ENCODE measurements at places on chromosomes 2 and 18.

- DNase-seq: no peak
These were observed 32.8 kb downstream of the SRBD1 start for GRCh38 chr2:45578056-45578843.

DNA sequence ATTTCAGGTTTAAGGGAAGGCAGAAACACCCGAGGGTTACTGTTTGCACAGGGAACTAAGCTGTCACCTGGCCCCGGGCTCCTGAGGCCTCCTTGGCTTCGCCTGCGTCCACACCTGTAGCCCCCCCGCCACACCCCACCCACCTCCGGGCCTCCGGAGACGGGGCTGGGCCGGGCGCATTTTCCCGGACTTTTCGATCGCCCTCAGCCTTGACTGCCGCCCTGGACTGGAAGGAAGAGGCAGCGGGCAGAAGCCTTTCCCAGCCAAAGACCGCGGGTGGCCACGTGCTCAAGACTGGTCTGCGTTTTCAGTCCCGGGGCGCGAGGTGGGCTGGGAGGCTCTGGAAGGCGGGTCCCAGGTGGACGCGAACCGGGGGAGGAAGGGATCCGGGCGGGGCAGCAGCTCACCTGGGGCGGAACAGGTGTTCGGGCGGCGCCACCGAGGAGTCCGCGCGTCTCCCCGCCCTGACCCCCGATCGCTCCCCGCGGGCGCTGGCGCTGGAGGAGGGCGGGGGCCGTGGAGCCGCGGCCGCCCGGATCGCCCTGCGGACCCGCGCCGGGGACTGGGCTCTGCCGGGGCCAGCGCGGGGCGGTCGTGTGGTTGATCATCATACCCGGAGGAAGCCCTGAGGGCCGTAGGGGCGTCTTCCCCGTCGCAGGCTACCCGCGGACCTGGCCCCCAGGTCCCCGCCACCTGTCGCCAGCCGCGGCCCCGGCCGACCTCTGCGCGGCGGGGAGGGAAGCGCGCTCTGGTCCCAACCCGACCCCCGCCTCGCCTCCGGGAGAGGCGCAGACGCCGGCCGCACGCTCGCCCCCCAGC is 3.2 kb downstream of the ID2 start:
- DNase-seq: peak; percentile 41

GRCh38 chr2:201904538-201905420 is 98.4 kb downstream of the CDK15 start:
- no peak for DNase-seq

- no peak for DNase-seq
These were observed 836.9 kb downstream of the MBD2 start for GRCh38 chr18:53387581-53387980.

DNA sequence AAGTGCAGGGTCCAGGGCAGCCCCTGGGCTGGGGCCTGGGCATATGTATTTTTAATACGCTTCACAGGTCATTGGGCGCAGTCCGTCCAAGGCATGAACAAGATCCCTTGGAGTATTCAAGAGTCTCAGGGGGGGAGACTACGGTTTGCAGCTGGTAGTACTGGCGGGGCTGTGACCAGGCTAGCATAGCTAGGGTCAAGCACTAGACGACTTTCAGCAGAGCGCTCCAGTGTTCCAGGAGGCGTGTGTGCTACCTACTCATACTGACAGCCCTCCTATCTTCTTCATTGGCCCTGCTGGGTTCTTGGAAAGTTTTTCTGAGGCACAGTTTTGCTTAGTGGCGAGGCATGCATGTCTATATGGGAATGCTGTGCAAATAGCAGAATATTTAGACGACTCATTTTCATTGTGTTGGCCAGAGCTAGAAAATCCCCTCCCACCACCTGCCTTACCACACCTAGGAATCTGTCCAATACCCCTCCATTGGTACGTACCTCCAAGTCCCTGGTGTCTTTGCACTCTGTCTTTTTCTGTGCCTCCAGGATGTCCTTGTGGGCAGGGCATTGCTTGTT is 68.2 kb downstream of the GLI2 start:
- no peak for DNase-seq

DNA sequence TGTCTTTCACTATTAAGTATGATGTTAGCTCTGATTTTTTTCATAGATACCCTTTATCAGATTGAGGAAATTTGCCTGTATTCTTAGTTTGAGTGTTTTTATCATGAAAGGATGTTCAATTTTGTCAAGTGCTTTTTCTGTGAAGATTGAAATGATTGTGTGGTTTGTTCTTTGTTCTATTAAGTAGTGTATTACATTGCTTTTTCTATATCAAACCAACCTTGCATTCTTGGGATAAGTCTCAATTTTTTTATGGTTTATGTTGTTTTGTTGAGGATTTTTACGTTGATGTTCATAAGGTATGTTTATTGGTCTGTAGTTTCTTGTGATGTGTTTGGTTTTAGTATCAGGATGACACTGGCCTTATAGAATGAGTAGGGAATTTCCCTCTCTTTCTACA is 19.1 kb downstream of the PDK1 start:
- no peak for DNase-seq

DNA sequence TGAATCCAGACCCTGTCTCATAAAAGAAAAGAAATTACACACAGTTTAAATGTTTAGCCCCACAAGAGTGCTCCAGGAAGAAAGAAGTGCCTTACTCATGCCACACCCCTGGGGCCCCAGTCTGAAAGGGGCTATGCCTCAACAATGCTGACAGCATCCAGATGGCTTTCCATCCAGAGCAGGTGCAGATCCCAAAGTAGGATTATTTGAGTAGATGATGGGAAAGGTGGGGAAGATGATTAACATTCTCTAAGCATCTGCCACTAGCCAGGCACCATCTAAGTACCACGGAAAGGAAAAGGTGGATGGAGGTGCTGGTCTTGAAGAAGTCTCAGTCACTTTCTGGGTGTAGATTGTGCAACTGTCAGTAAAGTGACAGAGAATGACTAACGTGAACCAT is 16.3 kb downstream of the DPYSL5 start:
- no peak for DNase-seq

GRCh38 chr2:239143858-239144712 is 256.7 kb downstream of the HDAC4 start:
- no peak for DNase-seq

DNA sequence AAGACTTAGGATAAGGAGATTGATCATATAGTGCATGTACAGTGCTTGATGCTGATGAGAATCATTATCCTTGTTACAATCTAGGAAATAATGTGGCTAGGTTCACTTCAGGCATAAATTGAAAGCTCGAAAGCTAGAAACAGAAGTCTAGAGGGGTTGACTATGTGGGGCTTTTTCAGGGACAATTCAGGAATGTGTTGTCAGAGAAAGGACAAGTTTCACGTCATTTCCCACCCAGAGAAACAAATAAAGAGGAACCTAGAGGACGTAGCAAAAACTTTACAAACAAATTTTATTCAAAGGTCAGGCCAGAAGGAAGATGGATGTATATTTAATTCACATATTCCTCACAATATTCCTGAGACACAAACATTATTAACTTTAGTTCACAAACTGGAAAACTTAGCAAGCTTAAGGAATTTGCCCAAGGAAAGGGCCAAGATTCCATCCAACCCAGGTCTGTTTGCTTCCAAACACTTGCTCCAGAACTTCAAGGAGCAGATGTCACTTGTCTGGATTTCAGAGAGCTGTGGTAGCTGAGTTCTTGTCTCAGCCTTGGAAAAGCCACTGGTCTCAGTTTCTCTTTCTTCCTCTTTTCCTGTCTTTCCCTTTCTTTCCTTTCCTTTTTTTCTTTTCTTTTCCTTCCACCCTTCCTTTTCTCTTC is 7.4 kb downstream of the CYRIA start:
- no peak for DNase-seq

DNA sequence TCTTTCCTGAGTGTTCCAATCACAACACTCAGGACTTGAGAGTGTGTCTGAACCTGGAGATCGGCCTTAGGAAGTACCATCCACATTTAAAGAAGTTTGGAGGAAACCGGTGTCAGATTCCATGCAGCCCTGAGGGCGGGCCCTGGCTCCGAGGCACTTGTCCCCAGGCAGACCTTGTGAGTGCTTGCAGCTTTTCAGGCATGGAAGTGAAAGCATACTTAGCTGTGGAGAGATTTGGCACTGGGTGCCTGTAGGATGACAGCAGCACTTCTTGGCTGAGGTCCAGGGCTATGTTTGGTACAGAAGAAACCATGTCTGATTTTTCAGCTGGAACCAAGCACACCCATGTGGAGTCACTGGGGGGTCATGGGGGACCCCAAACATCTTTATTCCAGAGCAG is 230.8 kb downstream of the SEPTIN10 start:
- DNase-seq: no peak

DNA sequence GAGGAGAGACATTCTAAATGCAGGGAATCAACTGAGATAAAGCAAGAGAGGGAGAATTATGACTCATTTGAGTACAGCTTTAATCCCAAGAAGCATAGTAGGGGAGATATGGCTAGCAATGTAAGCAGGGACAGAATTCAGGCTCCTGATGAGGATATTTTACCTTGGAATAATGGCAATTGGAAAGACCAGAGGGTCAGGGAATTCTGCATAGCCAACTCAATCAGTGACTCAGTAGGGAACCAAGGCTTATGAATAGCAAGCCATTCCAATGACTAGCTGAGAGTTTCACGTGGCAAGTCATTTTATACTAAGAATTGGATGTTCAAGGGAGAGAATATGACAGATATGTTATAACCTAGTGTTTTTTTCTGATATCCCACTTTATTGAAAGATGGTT is 563.8 kb upstream of the NETO1 start:
- DNase-seq: no peak

DNA sequence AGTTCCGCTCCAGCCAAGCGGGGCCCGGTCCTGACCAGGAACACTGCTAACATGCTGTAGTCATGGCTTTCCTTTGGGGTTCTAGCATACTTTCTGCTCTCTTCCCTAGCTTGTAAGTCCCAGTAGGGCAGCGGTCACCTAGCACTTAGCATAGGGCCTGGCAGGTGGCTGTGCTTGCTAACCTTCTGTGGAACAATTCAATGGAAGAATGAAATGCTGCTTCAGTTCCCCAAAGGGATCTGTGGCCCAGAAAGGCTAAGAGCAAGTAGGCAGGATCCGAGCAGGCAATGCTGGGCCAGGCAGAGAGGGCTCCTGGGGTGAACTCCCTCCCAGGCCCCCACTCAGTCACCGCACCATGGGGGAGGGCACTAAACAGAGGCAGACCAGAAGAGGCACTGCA is 266.8 kb downstream of the CELF4 start:
- no peak for DNase-seq

GRCh38 chr2:241821460-241822263 is 12.7 kb downstream of the NEU4 start:
- DNase-seq: no peak

DNA sequence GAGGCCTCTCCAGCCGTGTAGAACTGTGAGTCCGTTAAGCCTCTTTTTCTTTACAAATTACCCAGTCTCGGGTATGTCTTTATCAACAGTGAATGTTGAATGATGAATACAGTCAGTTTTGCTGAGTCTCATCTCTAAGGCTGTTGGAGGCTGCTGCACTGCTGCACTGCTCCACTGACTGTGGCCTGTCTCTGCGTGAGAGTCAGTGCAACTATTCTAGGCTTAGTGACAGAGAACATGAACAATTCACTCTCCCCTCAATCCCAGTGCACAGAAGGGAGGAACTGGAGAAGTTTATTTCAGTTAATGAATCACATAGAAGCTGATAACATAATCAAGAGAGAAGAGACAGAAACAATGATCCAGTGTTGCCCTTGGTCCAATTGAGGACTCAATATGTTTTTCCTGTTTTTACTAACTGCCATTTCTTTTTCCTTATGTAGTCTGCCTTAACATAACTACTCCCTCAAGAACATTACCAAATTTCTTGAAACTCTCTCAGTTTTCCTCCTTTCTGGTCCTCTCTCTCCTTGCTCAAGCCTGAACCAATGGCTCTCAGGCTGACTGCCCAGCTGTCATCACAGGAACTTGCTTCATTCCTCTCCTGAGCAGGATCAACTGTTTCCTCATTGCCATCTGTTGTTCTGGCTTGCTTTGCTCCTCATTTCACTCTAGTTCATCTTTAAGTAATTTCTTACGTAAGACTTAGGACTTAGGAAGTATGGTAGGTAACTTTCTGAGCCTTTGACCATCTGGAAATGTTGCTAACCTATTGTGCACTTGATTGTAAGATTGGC is 483.2 kb downstream of the METTL4 start:
- no peak for DNase-seq

- DNase-seq: no peak
These were observed 23.7 kb upstream of the DSG1 start for GRCh38 chr18:31294199-31294747.

DNA sequence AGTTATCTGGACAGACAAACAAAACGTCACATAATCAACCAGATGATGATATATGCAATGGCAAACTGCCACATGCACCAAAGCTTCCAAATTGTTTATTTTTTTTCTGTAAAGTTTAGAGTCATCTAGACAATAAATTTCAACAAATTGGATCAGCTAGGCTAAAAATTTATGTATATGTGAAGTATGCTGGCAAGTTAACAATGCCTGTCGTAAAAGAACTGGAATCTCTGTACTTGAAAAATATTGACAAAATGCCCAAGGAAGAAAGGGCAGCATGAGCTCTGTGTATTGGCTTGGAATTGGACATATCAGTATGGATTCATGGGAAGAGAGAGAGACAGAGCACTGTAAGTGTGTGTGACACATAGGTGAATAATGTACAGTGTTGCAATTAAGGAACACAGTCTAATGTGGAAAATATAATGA is 309.8 kb downstream of the ERBB4 start:
- DNase-seq: no peak

- DNase-seq: no peak
These were observed 158.6 kb downstream of the PIK3C3 start for GRCh38 chr18:42113529-42114191.

- DNase-seq: no peak
These were observed 486.4 kb upstream of the SPRED2 start for GRCh38 chr2:65918760-65919187.

DNA sequence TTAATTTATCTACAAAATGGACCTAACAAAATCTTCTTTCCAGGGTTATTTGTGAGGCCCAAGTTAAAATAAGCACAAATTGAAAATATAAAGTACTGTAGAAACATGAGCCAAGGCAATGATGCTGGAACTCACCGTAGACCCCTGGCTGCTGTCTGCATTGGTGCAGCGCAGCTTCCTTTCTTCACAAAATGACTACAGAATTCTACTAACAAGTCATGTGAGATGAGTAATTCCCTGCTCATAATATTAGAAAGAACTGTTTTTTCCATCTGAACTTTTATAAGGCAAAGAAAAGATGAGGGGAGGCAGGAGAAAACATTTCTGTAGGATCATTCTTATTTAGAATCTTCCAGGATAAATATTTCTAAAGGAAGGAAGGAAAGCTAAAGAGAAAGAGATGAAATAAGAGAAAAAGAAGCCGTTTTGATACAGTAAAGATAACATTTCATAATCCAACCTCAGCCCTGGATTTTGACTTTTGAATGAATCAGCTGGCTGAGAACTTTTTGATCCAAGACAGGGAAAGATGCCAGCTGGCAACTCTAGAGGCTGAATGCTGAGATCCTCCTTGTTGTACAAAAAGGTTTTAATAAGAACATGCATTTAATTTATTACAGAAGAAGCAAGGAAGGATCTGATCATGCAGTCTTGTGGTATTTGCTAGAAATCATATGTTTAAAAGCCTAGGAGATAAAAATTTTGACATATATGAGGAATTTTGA is 183.9 kb upstream of the KLHL14 start:
- DNase-seq: no peak

GRCh38 chr2:186201371-186201770 is 284.7 kb upstream of the ZC3H15 start:
- no peak for DNase-seq

Measured in activated CD4-positive, alpha-beta T cell treated with anti-CD3 and anti-CD28 coated beads for 24 hours (primary cell).